Endothelial cell (in vitro differentiated cells): ENCODE measurements at places on chromosomes 3 and 15.

GRCh38 chr15:69034352-69034751 is 19.9 kb downstream of the NOX5 start:
- DNase-seq = no peak
- no peaks in the 10 kb centered on the region for H3K36me3 ChIP-seq
- H3K4me1 ChIP-seq = no peaks in the 10 kb centered on the region
- no peak overlapping the region for H3K27ac ChIP-seq

DNA sequence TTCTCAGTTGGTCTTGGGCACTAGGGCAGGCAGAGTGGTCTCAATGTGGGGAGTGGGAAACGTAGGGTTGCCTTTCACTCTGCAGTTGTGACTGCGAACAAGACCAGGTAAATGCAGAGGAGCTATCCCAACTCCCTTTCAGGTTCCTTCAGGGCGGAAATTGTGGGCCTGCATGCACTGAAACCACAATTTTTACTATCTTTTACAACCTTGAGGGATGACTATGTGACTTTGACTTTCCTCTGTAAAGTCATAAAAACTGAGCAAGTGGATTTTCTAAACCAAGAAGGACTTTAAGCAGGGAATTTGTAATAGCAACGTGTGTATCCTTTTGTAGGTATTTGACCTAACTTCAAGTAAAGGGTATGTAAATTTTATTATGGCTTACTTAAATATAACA is 171.4 kb upstream of the CADPS start:
- H3K27ac ChIP-seq = no peak overlapping the region
- DNase-seq = no peak
- H3K36me3 ChIP-seq = no peaks in the 10 kb centered on the region
- no peak overlapping the region for H3K4me3 ChIP-seq

DNA sequence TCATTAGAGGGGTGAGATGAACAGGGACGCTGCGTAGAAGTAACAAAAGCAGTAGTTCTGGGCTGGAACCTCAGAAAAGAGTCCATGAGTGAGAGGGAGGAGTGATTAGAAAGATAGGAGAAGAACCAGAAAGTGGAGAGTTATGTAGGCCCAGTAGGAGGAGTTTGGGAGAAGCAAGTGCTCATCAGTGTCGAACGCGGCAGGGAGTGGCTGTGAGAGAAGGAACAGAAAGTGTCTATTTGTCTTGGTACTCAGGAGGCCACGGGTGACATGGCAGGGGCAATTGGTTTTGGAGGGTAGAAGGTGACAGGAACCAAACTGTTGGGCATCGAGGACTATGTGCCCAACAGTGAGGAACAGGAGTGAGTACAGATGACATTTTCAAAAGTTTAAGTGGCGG is 1.3 kb upstream of the INSYN1 start:
- DNase-seq = no peak
- peaks cover 13% of the 10 kb centered on the region for H3K27me3 ChIP-seq
- H3K27ac ChIP-seq = no peak overlapping the region
- peaks cover 11% of the 10 kb centered on the region for H3K4me1 ChIP-seq
- H3K36me3 ChIP-seq = no peaks in the 10 kb centered on the region

DNA sequence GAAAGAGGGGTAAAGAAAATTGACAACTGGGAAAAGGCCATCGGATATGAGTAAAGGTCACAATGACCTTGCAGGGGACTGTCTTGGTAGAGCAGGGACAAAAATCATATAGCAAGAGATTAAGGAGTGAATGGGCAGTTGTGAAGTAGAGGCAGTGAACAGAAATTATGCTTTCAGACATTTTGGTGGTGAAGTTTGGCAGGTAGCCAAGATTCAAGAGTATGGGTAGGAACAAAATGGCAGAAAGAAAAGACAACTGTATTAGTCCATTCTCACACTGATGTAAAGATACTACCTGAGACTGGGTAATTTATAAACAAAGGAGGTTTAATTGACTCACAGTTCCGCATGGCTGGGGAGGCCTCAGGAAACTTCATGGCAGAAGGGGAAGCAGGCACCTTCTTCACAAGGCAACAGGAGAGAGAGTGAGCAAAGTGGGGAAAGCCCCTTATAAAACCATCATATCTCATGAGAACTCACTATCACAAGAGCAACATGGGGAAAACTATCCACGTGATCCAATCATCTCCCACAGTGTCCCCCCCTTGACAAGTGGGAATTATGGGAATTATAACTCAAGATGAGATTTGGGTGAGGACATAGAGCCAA is 84.0 kb downstream of the CGNL1 start:
- no peak overlapping the region for H3K4me3 ChIP-seq
- H3K27me3 ChIP-seq = peaks cover 6% of the 10 kb centered on the region
- DNase-seq = no peak
- H3K27ac ChIP-seq = no peak overlapping the region

- peaks cover 22% of the 10 kb centered on the region for H3K4me1 ChIP-seq
- peaks cover 14% of the 10 kb centered on the region for H3K36me3 ChIP-seq
- peaks cover 4% of the 10 kb centered on the region for H3K27me3 ChIP-seq
- H3K27ac ChIP-seq = peak overlapping the region; percentile 87
- DNase-seq = no peak
These were observed 631 bp upstream of the CNBP start for GRCh38 chr3:129184396-129184657.

- H3K36me3 ChIP-seq = no peaks in the 10 kb centered on the region
- H3K4me1 ChIP-seq = peaks cover 44% of the 10 kb centered on the region
- H3K4me3 ChIP-seq = no peak overlapping the region
- no peak for DNase-seq
- H3K27ac ChIP-seq = peak overlapping the region; percentile 53
- peaks cover 6% of the 10 kb centered on the region for H3K27me3 ChIP-seq
These were observed 31.3 kb downstream of the TRAK1 start for GRCh38 chr3:42122261-42123011.

DNA sequence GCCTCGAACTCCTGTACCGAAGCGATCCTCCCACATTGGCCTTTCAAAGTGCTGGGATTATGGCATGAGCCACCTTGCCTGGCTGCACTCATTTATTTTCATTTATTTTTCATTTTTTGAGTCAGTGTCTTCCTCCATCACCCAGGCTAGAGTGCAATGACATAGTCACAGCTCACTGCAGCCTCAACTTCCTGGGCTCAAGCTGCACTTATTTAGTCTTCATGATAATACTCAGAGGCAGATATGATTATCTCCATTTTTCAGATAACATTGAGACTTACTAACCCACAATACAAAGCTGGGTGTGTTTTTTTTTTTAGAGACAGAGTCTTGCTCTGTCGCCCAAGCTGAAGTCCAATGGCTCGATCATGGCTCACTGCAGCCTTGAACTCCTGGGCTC is 10.0 kb downstream of the PRKCI start:
- H3K27me3 ChIP-seq = no peaks in the 10 kb centered on the region
- H3K27ac ChIP-seq = no peak overlapping the region
- no peak for DNase-seq
- peaks cover 5% of the 10 kb centered on the region for H3K36me3 ChIP-seq

GRCh38 chr15:88695691-88696251 is 57.0 kb downstream of the ISG20 start:
- H3K4me3 ChIP-seq = no peak overlapping the region
- no peak overlapping the region for H3K27ac ChIP-seq
- no peak for DNase-seq
- no peaks in the 10 kb centered on the region for H3K4me1 ChIP-seq
- H3K36me3 ChIP-seq = no peaks in the 10 kb centered on the region

DNA sequence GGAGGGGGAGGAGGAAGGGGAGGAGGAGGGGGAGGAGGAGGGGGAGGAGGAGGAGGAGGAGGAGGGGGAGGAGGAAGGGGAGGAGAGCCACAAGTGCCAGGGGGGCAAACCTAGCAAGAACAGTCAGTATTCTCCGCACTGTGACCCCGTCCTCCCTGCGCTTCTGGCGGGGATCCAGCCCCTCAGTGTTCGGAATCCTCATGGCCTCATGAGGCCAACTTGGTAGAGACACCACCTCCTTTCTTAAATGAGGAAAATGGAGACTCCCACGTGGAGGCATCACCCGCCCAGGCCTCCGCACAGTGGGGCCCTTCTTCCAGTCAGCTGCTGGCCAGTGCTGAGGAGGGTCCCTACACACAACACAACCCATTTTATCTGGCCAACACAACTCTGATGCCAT is 163.4 kb downstream of the XXYLT1 start:
- no peak overlapping the region for H3K27ac ChIP-seq
- peaks cover 6% of the 10 kb centered on the region for H3K36me3 ChIP-seq
- peaks cover 25% of the 10 kb centered on the region for H3K4me1 ChIP-seq
- no peak overlapping the region for H3K4me3 ChIP-seq
- DNase-seq = no peak

DNA sequence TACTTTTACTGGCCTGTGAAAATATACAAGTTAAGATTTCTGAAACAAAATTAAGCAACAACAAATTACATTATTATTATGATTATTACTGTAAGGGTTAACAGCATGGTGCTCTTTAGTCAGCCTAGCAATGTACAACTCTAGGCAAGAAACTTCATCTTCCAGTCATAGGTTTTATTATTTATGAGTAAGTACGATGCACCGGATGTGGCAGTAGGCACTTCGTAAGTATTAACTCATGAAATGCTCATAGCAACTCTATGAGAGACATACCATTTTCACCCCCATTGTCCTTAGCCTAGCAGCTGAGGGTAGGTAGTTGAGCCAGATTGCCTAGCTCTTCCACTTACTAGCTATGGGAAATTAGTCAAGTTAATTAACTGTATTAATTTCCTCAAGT is 68.0 kb upstream of the PTPRG start:
- no peak overlapping the region for H3K27ac ChIP-seq
- no peaks in the 10 kb centered on the region for H3K4me1 ChIP-seq
- no peak for DNase-seq
- no peak overlapping the region for H3K4me3 ChIP-seq
- no peaks in the 10 kb centered on the region for H3K27me3 ChIP-seq
- no peaks in the 10 kb centered on the region for H3K36me3 ChIP-seq

DNA sequence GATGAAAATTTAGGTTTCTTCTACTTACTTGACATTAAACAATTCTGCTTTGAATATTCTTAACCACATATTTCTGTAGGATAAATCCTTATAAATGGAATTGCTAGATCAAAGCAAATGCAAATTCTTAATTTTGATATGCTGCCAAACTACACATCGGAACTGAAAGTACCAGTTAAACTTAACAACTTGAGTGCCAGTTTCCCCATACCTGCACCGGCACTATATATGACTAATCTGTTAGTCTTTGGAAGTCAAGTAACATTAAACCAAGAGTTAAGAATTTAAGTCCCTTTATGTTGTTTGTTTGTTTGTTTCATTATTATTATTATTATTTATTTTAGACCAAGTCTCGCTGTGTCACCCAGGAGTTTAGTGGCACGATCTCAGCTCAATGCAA is 103.9 kb upstream of the AKAP13 start:
- no peak for DNase-seq
- no peaks in the 10 kb centered on the region for H3K4me1 ChIP-seq
- no peaks in the 10 kb centered on the region for H3K36me3 ChIP-seq
- H3K4me3 ChIP-seq = no peak overlapping the region
- no peak overlapping the region for H3K27ac ChIP-seq

DNA sequence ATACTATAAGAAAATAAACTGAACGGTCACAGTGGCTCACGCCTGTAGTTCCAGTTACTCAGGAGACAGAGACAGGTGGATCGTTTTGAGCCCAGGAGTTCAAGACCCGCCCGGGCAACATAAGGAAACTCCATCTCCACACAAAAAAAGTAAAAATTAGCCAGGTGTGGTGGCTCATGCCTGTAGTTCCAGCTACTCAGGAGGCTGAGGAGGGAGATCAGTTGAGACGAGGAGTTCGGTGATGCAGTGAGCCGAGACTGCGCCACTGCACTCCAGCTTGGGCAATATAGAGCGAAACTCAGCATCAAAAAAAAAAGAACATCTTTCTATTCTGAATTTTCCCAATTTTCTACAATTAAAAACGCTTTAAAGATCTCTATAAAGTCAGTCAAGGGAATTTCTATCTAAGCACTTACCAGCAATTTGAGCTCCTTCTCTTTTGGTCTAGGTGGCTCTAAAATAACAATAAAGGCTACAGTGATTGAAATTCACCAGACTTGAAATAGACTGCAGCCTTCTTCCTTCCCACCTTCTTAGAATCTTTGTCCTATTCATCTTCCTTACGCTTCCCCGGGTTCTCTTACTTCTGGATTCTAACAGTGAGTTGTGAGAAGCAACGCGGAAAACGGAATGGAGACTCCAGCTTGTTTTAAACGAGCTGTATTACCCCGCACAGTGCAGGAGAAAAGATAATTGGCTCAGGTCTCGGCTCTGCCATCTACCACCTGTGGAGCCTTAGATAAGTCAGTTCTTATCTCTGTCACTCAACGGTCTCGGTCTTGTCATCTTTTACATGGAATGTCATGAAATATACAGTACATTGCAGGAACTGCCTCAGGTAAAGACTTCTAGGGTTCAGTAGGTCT is 812 bp upstream of the SEC62 start:
- DNase-seq = no peak
- H3K36me3 ChIP-seq = peaks cover 5% of the 10 kb centered on the region
- peak overlapping the region; percentile 91 for H3K4me3 ChIP-seq
- H3K27me3 ChIP-seq = peaks cover 5% of the 10 kb centered on the region

GRCh38 chr3:111862974-111863373 is 3.9 kb downstream of the PHLDB2 start:
- no peak overlapping the region for H3K4me3 ChIP-seq
- H3K36me3 ChIP-seq = no peaks in the 10 kb centered on the region
- H3K27me3 ChIP-seq = peaks cover 2% of the 10 kb centered on the region
- H3K27ac ChIP-seq = no peak overlapping the region

- H3K36me3 ChIP-seq = no peaks in the 10 kb centered on the region
- DNase-seq = no peak
- H3K27ac ChIP-seq = no peak overlapping the region
These were observed 25.5 kb downstream of the RARB start for GRCh38 chr3:25453619-25454004.

- no peak overlapping the region for H3K4me3 ChIP-seq
- H3K27me3 ChIP-seq = no peaks in the 10 kb centered on the region
- DNase-seq = no peak
- H3K4me1 ChIP-seq = peaks cover 21% of the 10 kb centered on the region
- H3K36me3 ChIP-seq = no peaks in the 10 kb centered on the region
These were observed 26.7 kb upstream of the LRTM1 start for GRCh38 chr3:54954521-54954920.

DNA sequence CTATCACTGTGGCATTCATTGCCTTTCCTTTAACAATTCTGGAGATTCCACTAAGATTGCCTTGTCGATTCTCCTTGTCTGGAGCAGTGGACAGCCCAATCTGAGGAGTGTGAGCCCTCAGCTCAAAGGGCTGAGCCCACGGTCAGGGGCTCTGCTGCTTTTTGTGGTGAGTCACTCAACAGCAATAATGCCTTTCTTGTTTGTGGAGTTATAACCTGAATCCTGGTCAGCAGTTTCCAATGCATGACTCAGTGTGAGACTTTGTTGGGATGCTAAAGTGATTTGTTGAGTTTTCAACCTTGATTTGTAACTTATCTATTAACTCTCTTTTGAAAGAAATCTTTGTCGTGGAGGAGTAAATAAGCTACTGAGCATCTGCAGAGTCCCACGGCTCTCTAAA is 183.5 kb downstream of the TJP1 start:
- H3K4me3 ChIP-seq = no peak overlapping the region
- no peak for DNase-seq
- no peak overlapping the region for H3K27ac ChIP-seq
- H3K36me3 ChIP-seq = peaks cover 4% of the 10 kb centered on the region
- H3K4me1 ChIP-seq = no peaks in the 10 kb centered on the region

DNA sequence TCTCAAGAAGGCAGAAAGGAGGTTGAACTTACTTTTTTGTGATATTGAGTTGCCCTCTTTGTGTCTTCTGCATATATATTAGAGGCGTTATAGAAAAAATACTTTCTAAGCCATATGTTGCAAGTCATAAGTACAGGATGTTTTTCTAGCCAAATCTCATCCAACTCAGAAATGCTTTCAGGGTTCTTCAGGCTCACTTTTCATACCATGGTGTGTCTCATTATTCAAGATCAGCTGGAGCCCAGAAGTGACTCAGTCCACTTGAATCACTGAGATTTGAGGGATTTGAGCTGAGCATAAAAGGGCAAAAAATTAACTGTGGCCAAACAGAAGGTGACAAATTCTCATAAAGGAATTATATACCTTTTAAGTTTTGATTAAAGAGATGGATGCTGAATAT is 157.3 kb downstream of the WNT5A start:
- no peak for DNase-seq
- no peaks in the 10 kb centered on the region for H3K4me1 ChIP-seq
- no peak overlapping the region for H3K4me3 ChIP-seq
